ENCODE measurements at places on chromosomes 3 and 15.

DNA sequence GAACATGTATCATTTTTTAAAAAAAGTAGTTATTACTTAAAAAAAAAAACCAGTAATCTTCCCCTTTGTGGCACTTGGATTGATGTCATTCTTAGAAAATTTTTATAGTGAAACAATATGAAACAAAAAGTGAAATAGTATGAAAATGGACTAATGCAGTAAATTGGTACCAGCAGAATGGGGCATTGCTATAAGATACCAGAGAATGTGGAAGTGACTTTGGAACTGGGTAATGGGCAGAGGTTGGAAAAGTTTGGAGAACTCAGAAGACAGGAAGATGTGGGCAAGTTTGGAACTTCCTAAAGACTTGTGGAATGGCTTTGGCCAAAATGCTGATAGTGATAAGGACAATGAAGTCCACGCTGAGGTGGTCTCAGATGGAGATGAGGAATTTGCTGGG is 66.6 kb downstream of the TTC23 start:
- DNase-seq, result no peak

GRCh38 chr3:159733194-159733860 is 255.3 kb upstream of the IL12A start:
- peak; percentile 89 for DNase-seq

GRCh38 chr15:68687136-68687735 is 108.4 kb downstream of the CORO2B start:
- no peak for DNase-seq

DNA sequence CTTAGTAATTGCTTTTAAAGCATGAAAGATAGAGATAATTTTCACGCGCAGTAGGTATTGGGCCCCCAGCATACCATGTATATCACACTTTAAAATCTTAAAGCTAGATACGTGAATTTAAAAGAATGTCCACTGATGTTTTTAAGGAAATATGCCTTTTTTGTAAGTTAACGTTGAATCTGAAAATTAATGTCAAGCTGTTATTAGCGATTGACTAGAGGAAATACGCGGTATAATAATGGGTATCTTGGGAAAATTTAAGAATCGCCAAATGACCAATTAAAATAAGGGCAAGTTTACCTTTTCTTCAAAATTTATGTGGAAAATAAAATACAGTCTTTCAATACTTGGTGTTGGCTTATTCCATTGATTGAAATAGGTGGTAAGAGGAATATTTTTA is 13.3 kb upstream of the CHD2 start:
- no peak for DNase-seq

DNA sequence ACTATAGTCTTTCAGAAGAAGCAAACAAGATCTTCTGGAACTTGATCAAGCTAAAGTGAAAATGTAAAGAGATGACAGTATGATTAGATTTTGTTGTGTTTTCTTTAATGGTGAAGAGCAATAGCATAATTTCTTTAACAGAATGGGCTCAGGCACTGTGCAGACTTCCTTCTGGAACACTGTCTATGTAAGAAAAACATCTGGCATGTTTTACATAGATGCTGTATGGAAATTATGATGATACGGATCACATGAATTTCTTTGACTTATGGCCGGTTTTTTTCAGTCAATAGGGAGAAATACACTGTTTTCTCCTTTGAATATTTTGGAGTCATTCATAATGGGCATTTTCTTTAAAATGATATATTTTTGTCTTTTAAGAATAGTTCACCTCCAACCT is 42.6 kb downstream of the PHLDB2 start:
- DNase-seq, result no peak

- DNase-seq, result no peak
These were observed 564.7 kb downstream of the ROBO1 start for GRCh38 chr3:79203144-79203519.

- DNase-seq, result no peak
These were observed 88.1 kb downstream of the MBNL1 start for GRCh38 chr3:152356870-152357276.

DNA sequence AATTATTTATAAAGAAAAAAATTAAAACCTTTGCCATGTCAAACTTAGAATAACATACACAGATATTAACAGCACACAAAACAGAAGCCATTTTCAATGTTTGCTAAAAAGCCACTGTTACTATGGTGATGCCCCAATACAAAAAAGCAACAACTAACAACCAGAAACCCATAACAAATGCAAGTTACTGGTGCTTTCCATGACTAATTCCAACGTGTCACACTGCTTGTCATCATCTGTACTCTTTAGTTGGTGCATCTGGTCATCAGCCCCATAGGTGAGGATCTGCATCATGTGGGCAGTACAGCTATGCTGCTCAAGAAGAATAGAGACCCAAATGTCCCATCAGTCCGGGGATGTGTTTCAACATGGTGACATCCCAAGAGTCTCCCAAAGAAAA is 52.8 kb downstream of the ATP8B4 start:
- peak; percentile 14 for DNase-seq

- DNase-seq, result peak; percentile 74
These were observed 1.7 kb downstream of the CLRN1 start for GRCh38 chr3:150970665-150971324.

- no peak for DNase-seq
These were observed 130.6 kb downstream of the TPRA1 start for GRCh38 chr3:127459891-127460290.

- DNase-seq, result no peak
These were observed 704.7 kb upstream of the ARPP21 start for GRCh38 chr3:34934660-34935059.

DNA sequence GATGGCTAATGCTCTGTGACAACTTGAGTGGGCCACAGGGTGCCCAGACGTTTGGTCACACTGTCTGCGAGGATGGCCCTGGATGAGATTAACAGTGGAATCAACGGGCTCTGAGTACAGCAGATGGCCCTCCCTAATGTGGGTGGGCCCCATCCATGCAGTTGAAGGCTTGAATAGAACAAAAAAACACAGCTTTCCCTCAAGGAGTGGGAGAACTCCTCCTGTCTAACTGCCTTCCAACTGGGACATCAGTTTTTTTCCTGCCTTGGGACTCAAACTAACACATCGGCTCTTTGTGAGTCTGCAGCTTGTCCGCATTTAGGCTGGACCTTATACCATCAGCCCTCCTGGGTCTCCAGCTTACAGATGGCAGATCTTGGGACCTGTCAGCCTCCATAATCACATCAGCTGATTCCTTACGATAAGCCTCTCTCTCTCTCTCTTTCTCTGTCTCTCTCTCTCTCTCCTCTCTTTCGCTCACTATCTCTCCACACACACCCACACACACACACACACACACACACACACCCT is 20.8 kb downstream of the FAM174B start:
- no peak for DNase-seq

Measured in A172 (cell line).